ENCODE measurements at places on chromosomes 5 and 9.

- DNase-seq = no peak
Observed at GRCh38 chr5:74374656-74375055, 265.9 kb downstream of the ENC1 start.

DNA sequence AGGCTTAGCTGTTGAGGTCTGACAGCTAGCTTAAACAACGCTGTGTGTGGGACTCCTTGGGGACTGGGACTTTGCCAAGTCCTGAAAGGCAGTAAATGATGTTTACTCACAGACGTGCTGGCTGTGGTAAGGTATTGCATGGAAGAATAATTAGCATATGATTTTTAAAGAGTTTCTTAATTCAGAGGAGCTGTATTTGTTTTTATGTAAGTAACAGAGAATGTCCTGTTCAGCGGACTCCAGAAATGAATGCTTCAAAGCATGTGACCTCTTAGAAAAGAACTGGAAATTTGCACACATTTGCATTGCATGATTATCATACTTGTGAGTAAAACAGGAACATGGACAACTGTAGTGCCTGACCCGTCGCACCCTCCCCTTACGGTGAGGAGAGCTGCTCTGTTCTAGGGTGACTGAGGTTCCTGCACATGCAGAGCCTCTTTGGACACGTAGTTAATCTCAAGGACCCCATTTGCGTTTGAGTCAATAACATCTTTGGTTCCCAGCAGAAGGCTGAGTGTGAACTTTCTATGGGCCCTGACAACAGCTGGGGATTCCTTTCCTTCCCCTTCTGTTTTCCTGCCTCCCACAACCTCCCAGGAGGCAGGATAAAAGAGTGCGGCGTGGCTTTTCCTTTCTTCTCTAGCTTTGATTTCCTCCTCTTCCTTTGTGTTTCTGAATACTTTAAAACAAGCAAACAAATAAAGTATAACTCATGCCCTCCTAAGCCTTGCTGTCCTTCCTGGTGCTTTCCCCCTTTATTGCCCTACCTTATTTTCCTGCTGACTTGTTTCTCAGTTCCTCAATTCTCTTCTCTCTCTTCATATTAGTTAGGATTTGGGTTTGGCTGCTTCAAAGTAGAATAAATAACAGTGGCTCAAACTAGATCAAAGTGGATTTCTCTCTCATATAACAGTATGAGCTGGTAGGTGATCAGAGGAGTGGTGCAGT lies 157.2 kb upstream of the CD180 start:
- DNase-seq = peak; percentile 69

DNA sequence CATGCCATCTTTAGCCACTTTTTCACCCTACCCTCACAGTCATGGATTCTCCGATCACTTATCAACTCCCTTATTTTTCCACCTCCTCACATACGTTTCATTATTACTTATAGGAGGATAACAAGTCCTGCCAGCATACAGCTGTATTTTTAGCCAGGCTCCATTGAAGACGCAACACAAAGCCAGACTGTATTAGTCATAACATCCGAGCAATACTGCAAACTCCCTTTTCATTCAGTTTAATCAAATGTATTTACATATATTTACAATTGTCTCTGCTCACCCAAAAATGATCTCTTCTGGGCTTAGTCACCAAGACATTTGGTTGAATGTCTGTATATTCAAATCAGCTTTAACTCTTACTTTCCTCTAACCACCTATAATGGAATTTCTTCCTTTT lies 126.4 kb upstream of the PRLR start:
- no peak for DNase-seq

DNA sequence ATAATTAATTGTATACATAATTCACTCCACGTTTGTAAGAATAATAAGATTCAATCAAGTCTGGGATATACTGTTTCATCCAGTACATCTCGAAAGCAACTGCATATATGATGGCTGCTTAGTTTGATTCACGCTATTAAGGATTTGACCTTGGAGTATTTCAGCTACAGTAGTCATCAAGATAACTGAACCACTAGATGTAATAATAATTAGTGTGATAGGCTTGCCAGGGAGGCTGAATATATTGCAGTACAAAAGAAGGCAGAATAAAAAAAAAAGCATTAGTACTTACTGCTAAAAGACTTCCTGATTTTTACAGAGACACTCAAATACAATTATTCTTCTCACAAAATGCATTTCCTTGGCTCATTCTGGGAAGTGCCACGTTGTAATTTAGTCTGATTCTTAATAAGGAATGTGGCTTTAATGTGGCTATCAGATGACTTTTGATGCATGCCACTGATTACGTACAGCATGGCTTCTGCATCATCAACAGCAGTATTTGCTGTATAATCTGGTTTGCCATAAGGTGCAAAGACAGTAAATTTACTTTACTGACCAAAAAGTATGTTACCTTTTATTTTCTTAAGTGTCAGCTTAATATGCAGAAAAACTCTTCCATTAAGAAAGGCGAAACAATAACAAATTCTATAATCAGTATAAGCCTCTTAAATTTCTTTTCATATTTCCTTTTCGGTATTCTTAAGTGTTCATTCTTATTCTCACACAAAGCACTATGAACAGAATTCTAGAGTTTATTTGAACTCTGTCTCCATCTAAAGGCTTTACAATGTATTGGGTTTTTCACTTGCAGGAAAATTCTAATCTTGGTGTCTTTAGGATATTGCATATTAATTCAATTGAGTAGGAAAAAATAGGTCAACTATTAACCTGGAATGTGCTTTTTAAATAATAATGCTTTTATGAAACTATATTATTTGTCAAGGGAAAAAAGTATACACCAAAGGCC lies 166.4 kb downstream of the SLF1 start:
- peak; percentile 76 for DNase-seq

GRCh38 chr5:89604342-89604741 lies 721.4 kb upstream of the MEF2C start:
- DNase-seq = no peak

DNA sequence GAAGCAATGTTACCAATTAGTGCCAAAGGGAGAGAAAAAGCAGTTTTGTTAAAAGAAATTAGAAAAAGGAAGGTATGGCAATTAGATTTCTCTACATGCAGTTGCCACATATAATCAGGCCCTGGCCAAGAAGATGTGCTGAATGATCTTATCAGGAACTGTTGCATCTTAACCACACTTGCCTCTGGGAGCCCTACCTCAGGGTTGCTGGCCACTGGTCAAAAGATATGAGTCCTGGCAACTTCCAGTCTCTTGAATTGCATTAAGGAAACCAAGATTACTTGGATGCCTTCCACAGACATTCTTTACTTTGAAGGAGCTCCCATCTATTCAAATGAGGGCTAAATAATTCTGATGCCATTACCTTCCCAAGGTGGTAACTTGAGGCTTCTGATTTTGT lies 60.4 kb downstream of the TNC start:
- DNase-seq = no peak

Data from brain (organoid and tissue), 16 donors.